Activated T-helper 1 cell treated with Interleukin-2 at 50 U/mL for 16 hours (primary cell): ENCODE measurements at places on chromosomes 1 and 21.

DNA sequence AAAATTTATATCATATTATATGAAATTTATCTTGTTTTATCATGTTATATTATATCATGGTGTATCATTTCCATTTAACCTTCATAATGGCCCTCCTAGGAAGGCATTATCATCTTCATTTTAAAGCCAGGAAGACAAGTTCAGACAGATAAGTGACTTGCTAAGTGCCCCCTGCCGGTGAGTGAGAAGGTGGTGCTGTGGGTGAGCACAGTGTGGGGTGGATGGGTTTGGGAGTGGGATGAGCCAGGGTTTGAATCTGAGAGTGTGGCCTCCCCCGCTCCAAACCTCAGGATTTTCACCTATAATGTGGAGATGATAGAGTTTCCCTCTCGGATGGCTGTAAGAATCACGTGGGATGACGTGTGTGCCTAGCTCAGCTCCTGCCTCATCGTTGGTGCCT is 108.7 kb upstream of the IGSF21 start:
- DNase-seq, result no peak

DNA sequence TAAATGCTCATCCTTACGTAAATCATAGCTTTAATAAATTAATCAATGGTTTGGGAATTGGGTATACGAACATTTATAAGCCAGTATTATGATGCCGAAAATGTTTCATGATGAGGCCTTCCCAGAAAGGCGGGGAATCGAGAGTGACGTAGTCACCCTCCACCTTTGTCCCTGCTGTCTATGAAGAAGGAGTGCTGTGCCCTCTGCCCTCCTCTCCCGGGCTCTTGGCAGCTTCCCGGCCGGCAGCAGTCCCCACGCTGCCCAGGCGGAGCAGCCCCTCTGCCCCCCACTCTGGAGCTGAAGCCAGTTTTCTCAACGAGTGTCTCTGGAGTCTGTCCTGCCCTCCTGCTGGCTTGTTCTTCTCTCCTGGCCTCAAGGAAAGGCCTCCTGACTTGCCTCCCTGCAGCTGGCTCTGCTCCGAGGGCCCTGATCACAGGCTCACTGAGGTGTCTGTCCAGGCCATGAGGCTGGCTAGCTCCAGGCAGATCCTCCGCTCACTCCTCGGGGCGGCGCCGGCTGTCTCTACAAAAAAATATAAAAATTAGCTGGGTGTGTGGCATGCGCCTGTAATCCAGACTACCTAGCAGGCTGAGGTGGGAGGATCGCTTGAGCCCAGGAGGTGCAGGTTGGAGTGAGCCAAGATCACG is 150.7 kb upstream of the COL6A1 start:
- DNase-seq, result no peak

- no peak for DNase-seq
Observed at GRCh38 chr1:234962340-234962989, 166.2 kb downstream of the TOMM20 start.

- no peak for DNase-seq
Observed at GRCh38 chr1:239056940-239057339, 329.4 kb upstream of the CHRM3 start.

- no peak for DNase-seq
Observed at GRCh38 chr1:26470878-26471497, 1.3 kb upstream of the HMGN2 start.

DNA sequence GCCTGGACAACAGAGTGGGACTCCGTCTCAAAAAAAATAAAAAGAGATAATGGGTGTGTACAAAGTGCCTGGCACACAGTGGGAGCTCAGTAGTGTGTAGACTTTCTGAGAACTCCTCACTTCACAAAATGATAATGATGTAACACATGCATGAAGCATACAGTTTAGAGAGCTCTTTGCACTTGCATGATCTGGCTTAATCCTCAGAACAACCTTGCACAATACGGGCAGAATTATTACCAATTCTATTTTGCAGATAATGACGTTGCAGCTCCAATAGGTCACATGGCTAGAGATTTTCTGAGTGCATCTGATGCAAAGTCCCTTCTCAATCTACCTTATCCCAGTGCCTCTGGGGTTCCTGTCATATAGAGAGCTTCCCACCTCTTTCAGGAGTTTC is 71.4 kb downstream of the CD247 start:
- DNase-seq, result no peak

DNA sequence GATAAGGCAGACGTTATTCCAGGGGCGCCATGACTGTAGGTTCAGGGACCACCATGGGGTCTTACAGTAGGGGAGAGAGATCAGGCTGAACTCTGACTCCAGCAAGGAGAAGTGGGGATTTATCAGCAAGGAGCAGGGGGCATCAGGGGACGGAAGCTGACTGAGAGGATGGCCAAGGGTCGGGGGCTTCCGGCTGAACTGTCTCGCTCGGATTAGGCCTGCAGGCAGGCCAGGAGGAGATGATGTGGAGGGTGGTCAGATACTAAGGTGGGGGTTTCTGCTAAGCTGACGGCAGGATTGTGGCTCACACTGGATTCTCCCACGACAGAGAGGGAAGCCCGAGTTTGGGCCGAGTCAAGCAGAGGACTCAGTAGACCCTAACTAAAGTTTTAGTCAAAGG is 186.9 kb upstream of the VAMP3 start:
- no peak for DNase-seq

GRCh38 chr21:37811711-37812110 is 104.5 kb downstream of the KCNJ6 start:
- DNase-seq, result no peak
